ENCODE measurements at places on chromosomes 3 and 15.

DNA sequence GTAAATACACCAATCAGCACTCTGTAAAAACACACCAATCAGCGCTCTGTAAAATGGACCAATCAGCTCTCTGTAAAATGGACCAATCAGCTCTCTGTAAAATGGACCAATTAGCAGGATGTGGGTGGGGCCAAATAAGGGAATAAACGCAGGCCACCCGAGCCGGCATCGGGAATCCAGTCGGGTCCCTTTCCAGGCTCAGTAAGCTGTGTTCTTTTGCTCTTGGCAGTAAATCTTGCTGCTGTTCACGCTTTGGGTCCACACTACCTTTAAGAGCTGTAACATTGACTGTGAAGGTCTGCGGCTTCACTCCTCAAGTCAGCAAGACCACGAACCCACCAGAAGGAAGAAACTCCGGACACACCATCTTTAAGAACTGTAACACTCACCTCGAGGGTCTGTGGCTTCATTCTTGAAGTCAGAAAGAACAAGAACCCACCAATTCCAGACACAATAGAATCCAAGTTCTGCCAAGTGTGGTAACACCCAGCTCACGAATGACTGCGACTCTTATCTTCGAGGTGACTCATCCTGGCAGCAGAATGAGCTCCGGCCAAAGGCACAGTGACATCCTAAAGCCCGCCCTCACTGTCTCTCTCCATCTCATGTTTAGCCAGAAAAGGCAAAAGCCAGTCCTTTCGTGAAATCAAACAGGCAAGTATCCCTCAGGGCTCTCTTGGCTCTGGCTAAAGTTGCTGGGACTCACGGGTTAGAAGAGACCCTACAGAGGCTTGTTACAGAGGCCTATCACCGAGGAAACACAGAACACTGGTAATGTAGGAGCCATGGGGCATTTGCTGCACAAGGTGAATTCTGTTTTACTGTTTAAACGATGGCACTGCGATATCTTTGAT lies 155.2 kb downstream of the FAM43A start:
- DNase-seq: no peak

GRCh38 chr15:36373550-36373949 lies 205.9 kb upstream of the CDIN1 start:
- DNase-seq: no peak

GRCh38 chr3:192128922-192129321 lies 598.4 kb downstream of the FGF12 start:
- DNase-seq: no peak

- no peak for DNase-seq
Measured at GRCh38 chr3:142962520-142963233, 797 bp downstream of the PAQR9 start.

DNA sequence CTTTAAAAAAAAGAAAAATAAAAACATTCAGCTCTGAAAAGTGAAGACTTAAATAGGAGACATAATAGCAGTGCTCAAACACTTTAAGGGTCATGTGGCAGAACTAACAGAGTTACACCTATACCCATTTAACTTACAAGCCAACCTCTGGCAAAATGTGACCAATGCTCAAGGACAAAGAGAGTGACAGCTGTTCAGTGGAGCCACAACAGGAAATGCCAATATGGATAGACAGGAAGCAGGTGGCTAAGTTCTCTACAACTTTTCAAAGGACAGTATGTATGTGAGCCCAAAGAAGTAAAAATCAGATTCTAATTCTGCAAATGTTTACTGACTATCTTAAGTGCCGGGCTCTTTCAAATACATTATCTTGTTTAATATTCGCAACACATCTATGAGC lies 3.4 kb downstream of the TMCC1 start:
- no peak for DNase-seq

DNA sequence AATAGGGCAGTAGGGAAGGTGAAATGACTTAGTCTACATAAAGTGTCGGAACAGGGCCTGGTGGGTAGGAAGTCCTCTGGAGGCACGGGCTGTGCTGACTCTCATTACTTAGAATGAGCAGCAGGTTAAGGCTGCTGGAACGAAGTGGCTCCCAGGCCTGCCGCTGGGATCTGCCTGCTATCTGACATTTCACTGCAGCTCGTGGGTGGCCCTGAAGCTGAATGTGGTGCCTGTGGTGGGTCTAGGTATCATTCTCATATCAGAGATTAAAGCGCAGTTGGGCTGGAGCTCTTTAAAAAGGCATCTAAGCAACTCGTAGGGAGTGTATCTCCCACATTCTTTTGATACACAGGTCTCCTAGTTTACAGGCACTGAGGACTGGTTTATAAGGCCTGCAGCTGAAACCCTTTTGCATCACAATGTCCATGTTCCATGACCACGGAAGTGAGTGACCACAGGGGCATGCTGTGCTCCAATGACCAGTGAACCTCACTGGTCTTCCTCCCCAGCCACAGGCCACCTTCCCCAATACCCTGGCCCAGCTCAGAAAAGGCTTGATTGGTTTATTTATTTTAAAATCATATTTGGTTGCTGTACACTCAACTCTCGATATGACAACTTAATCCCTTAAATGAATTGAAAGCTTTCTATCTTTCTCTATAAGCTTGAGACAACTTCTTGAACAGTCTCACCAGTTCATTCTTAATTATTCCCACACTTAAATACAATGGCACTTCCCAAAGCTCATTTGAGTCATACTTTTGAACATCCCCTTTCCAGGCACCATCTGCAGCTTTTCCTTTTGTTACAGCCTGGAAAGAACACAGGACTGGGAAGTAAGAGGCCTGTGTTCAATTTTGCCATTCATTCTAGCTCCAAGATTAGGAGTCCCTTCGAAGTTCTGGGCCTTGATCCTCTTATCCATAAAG lies 19.0 kb downstream of the ADAMTS9 start:
- no peak for DNase-seq

DNA sequence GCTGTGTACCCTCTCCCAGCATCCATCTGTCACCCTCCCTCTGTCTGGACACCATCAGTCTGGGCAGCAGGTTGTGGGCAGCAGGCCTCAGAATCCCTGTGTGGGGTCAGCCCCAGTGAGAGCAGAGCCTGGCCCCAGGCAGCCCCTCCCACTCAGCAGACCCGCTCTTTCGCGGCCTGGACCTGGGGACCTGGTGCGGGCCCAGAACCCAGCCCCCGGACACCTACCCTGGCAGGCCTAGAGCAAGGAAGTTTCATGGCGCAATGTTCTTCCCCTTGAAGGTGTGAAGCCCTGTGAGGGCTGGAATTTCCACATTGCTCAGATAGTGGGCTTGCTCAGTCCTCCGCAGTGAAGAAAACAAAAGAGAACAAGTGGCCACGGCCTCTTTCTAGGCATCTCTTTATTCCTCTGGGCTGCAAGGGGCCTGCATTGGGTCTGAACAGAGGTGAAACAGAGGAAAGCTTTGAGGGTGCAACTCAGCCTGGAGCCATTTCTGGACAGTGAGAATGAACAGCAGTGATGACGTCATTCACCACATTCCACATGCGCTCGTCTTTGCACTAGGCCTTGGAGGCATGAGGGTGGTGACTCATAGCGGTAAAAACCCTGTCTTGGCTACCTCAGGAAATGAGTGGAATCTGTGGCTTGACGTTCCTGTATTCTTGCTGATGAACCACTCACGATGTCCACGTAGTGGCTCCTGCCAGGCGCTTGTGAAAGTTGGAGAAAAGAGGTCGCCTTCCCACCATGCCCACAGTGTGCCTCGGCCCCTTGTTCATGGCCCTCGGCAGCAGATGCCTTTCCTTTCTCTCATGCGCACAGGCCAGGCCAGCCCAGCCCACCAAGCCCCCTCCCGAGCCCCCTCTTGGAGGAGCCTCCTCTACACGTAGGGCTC lies 66.1 kb downstream of the SLC30A4 start:
- no peak for DNase-seq

GRCh38 chr3:124700880-124701684 lies 29.2 kb upstream of the UMPS start:
- DNase-seq: no peak

DNA sequence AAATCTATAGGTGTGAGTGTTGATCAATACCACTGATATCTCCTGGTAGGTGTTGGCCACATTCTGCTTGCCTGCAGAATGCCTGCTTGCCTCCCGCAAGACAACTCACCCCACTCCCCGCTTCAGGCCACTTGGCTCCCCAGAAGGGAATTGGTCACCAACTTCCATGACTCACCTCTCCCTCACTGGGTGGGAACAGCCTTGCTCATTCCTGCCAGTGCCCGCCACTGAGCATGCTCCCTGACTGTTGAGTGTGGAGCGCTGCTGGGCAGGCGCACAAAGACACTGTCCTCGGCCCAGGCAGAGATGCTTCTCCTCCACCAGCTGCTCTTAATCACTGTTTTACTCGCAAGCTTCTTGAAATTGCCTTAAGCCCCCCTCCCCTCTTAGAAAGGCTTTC lies 57.3 kb upstream of the PPP2R3A start:
- DNase-seq: no peak

DNA sequence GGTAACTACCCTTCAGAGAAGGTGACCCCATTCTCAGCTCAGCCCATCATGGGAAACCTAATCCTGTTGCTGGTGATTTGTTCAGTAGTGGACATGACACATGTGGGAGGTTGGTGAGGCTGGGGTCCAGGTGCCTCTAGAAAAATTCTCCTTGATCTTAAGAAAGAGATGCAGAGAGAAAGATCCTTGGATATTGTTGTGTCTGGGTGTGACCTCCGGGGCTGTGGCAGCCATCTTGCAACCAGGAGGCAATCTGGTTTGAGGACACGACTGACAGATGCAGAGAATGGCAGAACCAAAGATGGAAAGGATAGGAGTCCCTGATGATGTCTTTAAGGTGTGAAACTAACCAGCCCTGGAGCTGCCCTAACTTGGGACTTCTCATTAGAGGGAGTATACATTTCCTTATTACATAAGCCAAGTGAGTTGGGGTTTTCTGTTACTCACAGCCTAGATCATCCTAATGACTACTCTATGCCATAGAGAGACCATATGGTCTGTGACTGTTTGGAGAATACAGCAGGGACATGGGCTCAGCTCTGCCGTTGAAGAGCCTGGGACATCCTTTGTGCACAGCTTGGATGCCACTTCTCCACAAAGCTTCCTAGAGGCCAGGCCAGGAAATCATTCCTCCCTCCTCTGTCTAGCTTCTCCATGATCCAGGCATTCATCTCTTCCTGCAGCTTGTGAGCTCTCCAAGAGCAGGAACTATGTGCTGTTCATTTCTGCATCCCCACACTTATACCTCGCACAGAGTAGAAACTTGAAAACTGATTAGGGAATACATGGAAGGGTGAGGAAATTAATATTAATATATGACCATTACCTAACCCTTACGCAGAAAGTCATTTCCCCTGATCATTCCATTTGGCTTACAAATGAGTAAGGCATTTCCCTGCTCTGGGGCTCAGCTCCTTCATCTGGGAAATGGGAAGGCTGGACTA lies 45.9 kb downstream of the HRH1 start:
- no peak for DNase-seq

GRCh38 chr3:72720566-72720965 lies 127.7 kb downstream of the SHQ1 start:
- DNase-seq: no peak

DNA sequence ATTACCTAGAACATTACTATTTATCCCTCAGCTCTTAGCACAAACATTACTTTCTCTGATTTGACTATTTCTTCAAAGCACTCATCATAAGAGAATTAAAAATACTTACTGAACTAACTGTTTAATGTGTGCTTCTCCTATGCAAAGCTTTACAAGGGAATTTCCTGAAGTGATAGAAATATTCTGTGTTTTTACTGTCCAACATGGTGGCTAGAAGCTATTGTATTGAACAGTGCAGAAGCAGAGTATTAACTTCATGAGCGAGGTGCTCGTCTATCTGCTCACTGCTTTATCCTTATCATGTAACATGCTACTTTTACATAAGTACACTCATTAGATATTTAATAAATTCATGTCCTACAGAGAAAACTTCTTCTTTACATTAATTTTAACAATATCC lies 239.1 kb downstream of the ISL2 start:
- no peak for DNase-seq

DNA sequence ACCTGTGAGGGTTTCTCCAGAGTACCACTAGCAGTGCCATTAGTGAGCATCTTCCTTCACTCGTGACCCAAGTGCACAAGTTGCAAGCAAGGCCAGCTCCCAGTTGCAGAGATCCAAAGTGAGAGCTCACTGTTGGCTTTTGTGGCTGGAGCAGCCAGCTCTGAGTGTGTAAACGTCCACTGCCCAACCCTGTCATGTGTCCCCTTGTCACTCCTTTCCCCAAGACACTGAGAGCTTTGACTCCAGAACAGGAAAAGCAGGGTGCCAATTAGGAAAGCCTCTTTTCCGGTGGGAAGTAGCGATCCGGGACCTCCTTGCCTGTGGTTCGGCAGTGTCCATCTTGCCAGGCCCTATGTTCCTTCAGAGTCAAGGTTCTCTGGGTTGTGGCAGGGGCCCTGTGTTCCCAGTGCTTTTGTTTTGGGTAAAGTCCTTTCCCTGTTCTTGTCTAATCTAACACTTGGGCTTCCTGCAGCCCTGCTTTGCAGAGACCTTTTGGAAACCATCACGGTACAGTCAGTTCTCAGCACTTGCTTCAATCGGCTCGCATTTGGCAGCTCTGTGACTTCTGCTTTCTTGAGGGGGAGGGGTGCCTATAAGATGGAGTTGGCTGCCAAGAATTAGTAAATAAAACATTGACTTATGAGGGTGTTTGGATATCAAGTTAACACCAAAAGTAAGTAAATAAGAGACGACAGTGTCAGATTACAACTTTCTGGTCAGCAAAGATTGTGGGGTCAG lies 90.5 kb downstream of the DNASE1L3 start:
- no peak for DNase-seq

DNA sequence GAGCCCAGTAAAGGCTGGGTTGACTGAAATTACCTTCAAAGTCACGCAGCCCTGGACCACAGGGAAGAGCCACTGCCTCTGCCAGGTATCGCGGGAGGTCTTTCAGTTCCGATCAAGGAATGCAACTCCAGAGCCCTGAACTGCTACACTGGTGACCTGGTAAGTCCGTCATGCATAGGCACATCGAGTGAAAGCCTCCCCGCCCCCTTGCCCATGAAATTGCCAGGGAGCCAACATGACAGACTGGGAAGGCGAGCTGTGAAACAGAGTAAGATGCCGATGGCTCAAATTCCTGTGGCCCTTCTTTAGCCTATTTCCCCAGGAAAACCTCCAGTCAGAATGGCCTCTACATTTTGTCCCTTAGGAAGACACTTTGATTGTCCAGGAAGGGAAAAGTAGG lies 2.3 kb upstream of the GP5 start:
- DNase-seq: no peak

DNA sequence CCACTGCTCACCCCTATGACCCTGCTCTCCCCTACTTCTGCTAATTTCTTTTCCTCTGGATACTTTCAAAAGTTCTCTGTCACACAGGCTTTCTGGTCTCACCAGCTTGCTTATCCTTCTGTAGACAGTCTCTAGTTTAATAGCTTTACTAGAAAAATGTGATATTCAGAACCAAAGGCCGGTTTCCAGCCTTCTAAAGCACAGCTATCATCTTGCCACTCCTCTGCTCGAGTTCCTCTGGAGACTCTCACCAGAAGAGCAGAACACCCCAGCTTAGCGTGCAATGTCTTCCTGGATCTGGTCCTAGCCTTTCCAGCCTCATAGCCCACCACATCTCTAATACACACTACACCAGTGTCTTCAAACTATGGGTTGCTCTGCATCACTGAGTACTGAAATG lies 1.8 kb upstream of the VPS8 start:
- DNase-seq: no peak

- no peak for DNase-seq
Measured at GRCh38 chr3:20130106-20130505, 55.9 kb downstream of the SGO1 start.

- DNase-seq: no peak
Measured at GRCh38 chr3:108099679-108100428, 9.0 kb upstream of the CD47 start.

- peak; percentile 40 for DNase-seq
Measured at GRCh38 chr15:31004220-31004733, 12.8 kb upstream of the MTMR10 start.

- DNase-seq: no peak
Measured at GRCh38 chr15:90178468-90179435, 22.4 kb upstream of the SEMA4B start.
